ENCODE measurements at places on chromosomes 1 and 21.
A peak's percentile ranks its signal among the peaks of the same experiment; 100 is the strongest.

- DNase-seq: no peak
Observed at GRCh38 chr1:239363930-239364329, 22.4 kb upstream of the CHRM3 start.

DNA sequence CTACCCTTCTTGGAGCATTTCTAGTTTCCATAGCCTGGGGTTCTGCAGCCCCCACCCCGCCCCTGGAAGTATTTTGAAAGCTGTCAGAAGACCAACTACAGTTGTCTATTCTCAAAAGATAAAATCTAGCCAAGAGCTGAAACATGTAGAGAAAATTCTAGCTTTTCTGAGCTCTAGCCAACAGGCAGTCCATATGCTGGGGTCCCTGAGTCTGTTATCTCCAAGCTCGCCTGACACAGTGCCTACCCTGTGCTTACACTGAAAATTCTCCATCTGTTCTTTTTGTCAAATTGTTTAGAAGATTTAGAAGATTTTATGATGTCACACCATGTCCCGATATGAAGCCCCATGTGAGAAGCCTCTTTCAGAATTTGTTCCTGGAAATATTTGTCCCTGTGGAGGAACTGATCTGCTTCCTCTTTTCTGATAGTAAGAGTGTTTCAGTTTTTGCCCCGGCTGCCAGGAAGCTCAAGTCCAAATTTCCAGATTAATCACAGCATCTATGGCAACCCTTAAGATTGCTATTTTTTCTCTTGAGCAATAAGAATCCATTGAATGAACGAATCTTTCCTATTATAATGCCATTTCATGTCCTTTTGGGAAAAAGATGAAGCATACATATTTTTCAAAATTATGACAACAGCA is 23.7 kb upstream of the CSF3R start:
- DNase-seq: no peak

GRCh38 chr1:69088571-69088970 is 479.2 kb upstream of the LRRC7 start:
- DNase-seq: no peak

DNA sequence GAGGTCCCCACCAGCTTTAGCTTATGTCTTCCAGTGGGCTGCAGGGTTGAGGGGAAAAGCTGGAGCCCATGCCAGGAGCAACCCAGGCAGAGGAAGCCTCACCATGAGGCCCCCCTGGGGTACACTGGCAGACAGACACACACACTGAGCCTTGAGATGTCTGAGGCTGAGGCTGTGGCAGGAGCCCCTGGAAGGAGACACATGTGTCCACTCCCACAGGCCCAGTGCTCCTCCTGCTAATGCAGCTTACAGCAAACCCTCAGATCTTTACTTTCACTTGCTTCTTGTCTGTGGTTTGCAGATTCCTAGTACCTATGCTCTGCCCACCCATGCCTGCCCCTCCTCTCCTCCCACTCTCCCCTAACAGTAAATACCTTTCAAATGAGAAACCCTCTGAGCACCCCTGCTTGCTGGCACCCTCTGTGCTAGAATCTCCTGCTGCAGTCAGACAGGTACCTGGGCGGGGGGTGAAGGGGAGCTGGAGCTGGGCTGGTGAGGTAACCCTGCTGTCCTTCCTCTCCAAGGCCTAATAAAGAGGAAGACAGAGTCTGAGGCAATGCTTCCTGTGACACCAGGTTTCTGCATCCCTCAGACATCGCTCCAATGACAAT is 63.4 kb upstream of the NEK2 start:
- DNase-seq: peak; percentile 51

DNA sequence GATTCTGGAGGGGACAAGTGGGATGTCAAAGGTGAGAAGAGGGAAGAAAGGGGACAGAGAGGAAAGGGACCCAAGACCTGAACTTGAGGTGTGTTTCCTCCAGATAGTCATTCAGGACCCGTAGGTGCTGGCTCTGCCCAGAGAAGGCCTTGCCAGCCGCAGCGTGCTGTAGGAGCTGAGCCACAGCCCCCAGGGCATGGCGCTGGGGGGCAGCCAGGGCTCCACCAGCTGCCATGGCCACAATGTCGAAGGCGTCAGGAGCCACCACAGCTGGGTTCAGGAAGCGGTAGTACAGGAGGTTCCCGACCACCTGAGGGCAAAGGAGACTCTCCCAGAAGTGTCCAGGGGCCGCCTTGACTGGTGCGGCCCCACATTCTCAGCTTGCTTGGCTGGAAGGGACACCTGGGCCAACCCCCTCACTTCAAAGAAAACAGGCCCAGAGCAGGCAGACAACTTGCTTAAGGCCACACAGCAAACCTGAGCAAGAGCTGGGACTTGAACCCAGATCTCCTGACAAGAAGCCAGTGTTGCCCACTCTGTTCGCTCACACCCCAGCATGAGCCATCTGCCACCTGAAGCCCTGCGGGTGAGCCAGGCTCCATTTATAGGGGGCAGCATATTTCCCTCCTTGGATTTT is 34.0 kb upstream of the MEF2D start:
- DNase-seq: no peak

DNA sequence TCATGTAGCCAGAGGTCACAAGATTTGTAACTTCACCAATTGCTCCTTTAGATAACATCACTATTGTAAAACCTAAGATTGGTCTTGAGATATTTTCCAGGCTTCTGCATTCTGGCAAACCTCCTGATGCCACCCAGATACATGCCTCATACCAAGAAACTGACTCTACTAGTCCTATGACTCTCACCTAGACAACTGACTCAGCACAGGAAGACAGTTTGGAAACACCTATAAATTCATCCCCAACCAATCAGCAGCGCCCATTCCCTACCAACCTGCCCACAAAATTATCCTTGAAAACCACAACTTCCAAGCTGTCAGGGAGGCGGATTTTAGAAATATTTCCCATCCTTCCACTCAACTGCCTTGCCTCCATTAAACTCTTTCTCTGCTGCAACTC is 2.6 kb downstream of the NME7 start:
- no peak for DNase-seq

GRCh38 chr1:45493116-45493697 is 2.2 kb upstream of the TESK2 start:
- DNase-seq: peak; percentile 68

DNA sequence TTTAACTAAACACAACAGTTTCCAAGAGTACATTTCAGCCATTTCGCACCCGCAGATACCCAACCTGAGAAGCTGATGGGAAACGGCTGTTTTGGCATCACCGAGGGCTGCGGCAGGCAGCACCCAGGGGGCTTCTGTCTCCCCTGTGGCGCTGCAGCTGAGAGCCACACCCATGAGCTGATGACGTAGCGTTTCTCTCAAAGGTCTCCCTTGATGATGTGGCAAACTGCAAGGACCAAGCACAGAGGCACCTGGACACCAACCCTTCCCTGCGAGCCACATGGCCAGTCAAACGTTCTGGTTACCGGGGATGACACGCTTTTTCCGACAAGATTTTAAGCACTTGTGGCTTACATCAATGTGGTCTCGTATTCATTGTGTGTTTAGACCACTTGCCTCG is 150.8 kb upstream of the ERG start:
- DNase-seq: no peak

DNA sequence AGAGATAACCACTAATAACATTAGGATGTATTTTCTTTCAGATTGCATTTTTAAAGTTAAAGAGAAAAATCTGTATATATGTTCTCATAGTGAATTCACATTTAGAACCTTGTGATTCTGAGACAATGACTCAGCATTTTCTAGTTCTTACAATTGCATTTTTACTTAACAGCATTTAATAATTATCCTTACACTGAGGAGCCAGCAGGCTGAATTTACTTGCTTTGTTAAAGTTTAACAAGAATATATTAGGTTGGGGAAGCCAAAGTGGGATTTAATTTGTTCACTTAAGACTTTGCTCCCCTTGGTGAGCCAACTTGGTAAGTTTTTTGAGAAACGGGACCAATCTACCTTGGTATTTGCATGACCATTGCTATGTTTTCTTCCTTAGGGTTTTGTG is 4.5 kb downstream of the PATJ start:
- no peak for DNase-seq

- no peak for DNase-seq
Observed at GRCh38 chr1:30847358-30847972, 61.1 kb downstream of the SDC3 start.

DNA sequence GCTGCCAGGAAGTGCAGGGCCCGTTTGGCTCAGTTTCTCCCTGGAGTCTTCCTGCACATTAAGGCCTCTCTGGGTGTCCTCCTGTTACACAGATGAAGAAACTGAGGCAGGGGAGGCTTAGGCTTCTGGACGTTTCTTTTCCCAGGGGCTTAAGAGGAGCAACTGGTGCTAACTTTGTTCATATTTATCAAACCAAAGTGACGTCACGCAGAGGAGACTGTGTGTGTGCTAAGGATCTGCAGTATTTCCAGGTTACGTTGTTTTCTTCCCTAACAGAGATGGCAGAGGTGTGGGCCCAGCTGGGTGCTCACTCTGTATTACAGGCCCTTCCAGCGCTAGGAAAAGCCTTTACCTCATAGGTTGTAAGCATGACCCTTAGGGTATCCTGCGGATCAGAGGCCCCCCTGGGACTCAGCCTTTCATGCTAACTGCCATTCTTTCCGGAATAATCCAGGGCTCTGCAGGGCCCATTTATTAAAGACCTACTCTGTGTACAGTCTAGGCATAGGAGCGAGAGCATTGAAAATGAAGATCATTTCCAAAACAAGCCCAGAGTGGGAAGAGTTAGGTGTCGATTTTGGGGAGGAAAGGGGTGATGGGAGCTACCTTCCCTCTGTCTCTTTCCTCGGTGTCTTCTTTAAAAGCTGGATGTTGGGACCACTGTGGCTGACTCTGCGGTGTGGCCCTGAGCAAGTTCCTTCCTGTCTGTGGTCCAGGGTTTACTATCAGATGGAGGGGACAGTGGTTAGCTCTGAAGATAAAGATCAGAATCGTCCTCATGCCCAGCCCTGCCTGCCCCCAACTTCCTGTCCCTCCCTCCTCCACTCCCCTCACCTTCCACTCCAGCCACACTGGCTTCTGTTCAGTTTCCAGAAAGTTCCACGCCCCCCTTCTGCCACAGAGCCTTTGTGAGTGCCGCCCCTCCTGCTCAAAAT is 4.6 kb downstream of the AGTRAP start:
- no peak for DNase-seq

- no peak for DNase-seq
Observed at GRCh38 chr1:232445361-232446106, 184.4 kb downstream of the SIPA1L2 start.

GRCh38 chr1:200659269-200659668 is 10.4 kb downstream of the DDX59 start:
- DNase-seq: no peak

GRCh38 chr1:24724345-24725208 is 20.7 kb upstream of the CLIC4 start:
- no peak for DNase-seq

GRCh38 chr1:113035086-113035485 is 37.9 kb upstream of the LRIG2 start:
- DNase-seq: no peak

DNA sequence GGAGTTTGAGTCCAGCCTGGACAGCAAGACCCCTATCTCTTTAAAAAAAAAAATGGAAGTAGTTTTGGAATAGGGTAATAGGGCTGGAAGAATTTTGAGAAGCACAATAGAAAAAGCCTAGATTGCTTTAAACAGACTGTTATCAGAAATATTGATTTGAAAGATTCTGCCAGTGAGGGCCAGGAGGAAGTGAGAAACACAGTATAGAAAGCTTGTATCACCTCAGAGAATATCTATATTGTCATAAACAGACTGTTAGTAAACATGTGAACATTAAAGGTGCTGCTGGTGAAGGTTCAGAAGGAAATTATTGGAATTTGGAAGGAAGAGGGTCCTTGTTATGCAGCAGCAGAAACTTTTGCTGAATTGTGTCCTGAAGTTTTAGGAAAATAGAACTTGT is 24.8 kb upstream of the PSEN2 start:
- DNase-seq: no peak

- no peak for DNase-seq
Observed at GRCh38 chr21:44971672-44971995, 31.8 kb downstream of the SLX9 start.

GRCh38 chr1:233700338-233700737 is 86.4 kb downstream of the KCNK1 start:
- DNase-seq: no peak

DNA sequence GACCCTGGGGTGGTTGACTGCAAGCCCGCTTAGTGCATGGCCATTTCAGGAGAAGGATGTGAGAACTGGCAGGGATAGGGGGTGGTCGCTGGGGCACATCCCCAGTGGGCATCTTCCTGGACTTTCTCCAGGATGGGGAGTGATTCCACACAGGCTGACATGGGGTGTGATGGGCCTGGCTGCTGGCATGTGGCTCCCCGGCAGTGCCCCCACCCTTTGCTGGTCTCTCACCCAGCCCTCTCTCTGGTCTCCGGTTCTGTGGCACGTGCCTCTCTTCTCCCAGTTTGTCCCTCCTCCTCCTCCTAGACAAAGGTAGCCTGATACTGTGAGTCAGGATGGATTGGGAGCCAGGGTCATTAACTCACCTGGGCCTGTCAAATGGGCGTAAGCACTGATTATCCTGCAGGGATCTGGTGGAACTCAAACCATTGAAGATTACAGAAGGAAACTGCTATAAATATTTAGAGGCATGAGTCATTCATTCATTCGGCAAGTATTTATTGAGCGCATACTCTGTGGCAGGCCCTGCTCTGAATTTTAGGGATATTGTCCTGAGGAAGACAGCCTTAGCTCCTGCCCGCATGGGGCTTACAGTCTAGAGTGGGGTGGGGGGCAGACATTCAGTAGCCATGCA is 23.6 kb upstream of the EPS8L3 start:
- DNase-seq: no peak

GRCh38 chr1:71086331-71086730 is 5.5 kb upstream of the ZRANB2 start:
- no peak for DNase-seq

DNA sequence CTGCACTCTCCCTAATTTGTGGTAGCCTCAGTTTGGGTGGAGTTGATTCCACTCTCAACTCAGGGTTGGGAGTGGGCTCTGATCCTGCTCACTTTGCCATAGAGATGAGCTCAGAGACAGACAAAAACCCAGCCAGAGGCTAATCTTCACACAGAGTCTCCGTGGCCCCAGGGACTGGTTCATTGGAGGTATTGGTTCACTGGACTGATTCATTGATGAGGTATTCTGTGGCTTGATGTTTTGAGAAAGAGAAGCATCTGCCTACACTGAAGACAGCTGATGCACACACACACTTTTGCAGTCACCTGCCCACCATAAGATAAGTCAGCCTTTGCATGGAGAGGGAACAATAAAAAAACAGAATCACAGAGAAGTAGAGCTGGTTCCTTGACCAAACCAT is 183.8 kb downstream of the AJAP1 start:
- no peak for DNase-seq
